Frontal cortex (tissue), 4 donors: ENCODE measurements at places on chromosomes 5 and 9. TPM values are rescaled to one million over a fixed set of nuclear protein-coding genes. Genes with fewer than 3 reads are reported as not detected.

The DRD1 gene
- 18.3 TPM for total RNA-seq

The NSMF gene
- total RNA-seq: 33.0 TPM

The TLX3 gene
- not detected for total RNA-seq

The CTXN3 gene
- 13.9 TPM for total RNA-seq

- no peak for DNase-seq
Measured at GRCh38 chr5:180296771-180297170, 4.9 kb upstream of the MAPK9 start.
